Non-pigmented ciliary epithelial cell (primary cell): ENCODE measurements at places on chromosomes 4 and X.

- no peak for DNase-seq
These were observed 119.3 kb upstream of the AP1S2 start for GRCh38 chrX:15973946-15974345.

DNA sequence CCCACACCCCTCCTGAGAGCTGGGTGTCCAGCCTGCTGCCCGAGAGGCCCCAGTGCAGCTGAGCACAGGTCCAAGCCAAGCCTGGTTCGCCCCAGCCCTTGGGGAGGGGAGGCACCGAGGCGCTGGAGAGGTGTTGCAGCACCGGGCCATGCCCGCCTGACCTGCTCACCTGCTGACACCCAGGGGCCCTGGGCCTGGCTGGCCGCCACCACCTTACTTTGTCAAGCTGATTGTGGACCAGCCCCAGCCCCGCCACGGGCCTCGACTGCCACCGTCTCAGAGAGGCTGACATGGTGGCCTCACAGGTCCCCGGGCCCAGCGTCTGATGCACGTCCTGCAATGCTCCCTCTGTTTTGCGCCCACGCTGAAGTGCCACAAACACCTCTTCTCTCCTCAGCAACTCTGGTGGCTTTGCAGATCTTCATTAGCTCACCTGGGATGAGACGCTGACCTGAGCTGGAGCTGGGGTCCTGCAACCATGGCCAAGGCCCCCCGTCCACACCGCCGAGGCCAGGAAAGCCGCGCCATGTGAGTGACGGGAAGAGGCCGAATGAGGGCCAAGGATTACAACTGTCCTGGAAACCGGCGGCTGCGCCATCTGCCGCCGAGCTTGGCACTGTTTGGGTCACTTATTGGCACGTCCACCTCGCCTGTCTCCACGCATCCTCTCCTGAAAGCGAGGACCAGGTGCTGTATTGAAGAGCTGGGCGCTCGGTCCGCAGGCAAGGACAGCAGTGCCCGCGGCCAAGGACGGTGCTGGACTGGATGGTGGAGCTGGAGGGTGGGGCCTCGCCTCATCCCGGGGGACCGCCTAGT is 7.6 kb downstream of the CPLX1 start:
- DNase-seq: no peak

DNA sequence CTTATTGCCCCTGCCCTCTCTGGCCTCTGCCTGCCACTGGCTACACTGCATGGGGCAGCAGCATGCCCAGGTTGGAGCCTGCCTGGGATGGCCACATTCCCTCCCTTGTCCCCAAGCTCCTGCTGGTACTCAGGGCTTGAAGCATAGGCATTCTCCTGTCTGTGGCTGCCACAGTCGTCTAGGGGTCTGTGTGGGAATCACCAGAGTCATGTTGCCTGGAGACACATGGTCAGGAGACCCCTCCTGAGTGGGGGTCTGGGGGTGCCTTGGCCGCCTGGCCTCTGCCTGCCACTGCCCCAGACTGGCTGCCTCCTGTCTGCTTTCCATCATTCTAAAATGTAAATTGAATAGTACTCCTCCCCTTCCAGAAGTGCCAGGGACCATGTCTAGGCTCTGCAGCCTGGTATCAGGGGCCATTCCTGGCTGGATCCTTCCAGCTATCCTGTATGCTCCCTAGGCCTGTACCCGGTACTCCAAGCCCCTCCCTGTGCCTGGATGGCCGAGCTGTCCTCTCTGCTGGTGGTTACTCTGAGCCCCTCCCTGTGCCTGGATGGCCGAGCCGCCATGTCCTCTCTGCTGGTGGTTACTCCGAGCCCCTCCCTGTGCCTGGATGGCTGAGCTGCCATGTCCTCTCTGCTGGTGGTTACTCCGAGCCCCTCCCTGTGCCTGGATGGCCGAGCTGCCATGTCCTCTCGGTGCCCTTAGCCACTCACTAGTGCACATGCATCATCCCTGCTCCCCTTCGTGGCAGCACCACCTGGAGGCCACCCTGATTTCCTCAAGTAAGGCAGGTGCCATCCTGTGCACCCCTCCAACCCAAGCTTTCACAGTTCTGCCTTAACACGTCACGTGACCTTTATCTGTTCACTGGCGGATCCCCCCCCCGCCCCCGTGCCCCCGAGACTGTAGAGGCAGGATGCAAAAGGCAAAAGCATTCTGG is 5.5 kb upstream of the NKX1-1 start:
- no peak for DNase-seq

GRCh38 chr4:169342906-169343564 is 72.3 kb upstream of the SH3RF1 start:
- DNase-seq: no peak

GRCh38 chrX:49262603-49263002 is 1.9 kb downstream of the FOXP3 start:
- no peak for DNase-seq

GRCh38 chrX:78130396-78130795 is 9.1 kb downstream of the TAF9B start:
- no peak for DNase-seq

GRCh38 chrX:821327-822107 is 190.9 kb downstream of the SHOX start:
- no peak for DNase-seq

DNA sequence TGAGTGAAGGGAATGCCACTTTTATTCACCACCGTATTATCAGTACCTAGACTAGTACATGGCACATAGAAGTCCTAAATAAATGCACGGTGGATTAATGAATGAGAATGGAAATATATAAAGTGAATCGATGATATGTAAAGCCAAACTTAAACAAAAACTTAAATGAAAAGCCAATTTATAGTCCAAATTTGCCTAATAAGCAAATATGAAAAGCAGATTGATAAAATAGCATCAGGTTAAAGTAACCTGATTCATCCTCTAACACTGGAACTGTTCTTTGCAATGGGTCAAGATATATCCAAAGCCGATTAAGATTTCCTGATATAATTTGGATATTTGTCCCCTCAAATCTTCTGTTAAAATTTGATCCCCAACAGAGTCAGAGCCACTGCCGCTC is 66.9 kb upstream of the MAGEB10 start:
- DNase-seq: no peak

GRCh38 chr4:151582098-151582497 is 173.1 kb downstream of the FHIP1A start:
- DNase-seq: no peak

DNA sequence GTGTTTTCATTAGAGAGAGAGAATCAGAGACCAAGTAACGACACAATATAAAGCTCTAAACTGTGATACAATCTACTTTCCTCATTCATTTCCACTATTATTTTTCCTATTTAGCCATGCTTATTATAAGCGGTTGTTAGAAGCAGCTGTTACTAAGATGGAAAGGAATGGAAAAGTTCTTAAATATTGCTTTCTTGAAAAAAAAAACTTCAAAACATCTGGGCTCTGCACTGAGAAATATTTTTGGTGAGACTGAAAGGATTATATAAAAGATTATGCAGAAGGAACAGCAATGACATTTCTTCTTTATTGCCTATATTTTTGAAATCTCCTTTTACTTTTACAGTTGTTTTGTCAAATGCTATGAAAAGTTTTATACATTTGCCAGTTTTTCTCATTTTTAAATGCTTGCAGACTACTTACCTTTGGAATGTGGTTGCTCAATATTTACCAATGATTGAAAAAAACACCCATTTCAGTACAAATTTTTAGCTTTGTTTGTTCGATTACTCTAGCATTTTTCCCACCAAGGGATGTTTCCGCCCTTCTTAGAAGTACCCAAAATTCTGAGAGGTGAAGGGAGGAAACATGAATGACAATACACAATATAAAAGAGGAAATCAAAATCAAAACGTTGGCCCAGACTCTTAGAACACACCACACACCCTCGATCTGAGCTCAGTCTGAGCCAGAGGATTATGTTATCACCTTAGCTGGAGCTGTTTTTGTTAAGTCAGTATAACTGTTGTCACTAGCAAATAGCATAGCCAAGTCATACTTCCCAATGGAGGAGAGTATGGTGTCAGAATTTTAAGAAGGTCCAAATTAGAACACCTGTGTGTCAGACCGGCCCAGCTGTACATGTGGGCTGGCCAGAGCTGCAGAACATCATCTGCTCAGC is 18.4 kb downstream of the DKK2 start:
- no peak for DNase-seq

DNA sequence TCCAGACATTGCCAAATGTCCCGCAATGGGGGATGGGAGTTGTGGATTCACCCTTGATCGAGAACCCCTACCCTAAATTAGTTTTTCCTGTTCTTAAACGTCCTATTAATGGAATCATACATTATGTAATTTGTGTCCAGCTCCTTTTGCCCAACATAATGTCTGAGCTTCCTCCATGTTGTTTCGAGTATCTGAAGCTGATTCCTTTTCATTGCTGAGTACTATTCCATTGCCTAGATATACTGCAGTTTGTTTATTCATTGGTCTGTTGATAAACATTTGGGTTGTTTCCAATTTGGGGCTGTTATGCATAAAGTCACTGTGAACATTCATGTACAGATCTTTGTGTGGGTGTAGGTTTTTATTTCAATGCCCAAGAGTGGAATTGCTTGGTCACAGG is 251.3 kb downstream of the BCOR start:
- DNase-seq: no peak

GRCh38 chr4:106264331-106264728 is 51.7 kb downstream of the TBCK start:
- no peak for DNase-seq

GRCh38 chr4:110400086-110400485 is 75.9 kb upstream of the ENPEP start:
- DNase-seq: no peak

DNA sequence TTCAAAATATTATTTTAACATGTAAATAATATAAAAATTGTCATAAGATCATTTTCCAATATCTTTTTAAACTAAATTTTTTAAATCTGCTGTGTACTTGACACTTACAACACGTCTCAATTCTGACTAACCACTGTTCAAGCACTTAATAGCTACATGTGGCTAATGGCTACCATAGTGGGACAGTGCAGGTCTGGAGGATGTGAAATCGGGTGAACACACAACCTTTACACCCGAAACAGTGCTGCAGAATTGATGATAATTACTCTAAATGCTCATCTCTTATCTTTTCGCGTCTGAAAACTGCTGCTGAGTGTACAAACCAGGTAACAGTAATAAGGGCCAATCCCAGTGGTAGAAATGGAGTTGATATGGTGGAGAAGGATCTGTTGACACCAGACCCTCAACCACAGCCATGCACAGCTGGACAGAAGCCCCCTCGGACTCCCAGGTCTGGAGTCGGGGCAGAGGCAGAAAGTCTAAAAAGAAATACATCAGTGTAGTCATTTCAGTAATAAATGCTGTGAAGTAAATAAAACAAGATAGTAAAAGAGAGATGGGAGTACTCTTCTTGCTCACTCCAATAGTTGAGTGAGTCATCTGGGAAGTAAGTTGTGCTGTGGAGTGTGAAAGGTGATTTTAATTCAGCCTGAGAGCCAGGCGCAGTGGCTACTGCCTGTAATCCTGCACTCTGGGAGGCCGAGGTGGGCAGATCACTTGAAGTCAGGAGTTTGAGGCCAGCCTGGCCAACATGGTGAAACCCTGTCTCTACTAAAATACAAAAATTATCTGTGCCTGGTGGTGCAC is 150.0 kb downstream of the CBR4 start:
- peak; percentile 67 for DNase-seq

DNA sequence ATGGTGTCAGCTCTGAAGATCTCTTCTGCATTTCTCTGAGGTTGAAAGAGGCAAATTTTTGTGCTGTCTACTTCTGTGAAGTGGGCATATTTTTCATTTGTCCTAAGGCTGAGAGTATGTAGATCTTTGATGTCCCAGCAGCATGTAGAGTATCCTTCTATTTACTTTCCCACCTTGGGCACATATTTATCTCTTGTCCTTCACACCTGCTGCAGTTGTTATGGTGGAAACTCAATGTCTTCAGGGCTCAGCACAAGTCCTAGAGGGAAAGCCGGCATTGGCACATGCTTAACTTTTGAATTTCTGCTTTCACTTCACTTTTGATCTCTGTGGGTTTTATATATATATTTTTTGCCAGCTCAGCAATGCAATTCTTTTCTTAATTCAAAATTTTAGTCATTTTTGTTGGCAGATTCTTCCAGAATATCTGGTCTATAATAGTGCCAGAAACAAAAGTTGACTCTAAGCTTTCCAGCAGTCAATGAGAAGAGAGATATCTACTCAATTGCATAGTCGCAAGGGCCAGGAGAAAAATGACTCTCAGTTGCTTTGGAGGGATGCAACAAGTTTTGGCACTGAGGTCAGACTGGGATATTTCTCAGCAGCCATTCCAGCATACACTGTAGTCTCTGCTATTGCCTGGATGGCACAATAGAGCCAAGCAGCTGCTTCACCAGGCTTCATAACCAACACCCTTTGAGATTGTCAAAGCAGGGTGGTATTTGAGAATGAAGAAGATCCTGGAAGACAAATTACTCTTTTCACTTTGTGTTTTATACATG is 127.8 kb upstream of the FAT1 start:
- no peak for DNase-seq

DNA sequence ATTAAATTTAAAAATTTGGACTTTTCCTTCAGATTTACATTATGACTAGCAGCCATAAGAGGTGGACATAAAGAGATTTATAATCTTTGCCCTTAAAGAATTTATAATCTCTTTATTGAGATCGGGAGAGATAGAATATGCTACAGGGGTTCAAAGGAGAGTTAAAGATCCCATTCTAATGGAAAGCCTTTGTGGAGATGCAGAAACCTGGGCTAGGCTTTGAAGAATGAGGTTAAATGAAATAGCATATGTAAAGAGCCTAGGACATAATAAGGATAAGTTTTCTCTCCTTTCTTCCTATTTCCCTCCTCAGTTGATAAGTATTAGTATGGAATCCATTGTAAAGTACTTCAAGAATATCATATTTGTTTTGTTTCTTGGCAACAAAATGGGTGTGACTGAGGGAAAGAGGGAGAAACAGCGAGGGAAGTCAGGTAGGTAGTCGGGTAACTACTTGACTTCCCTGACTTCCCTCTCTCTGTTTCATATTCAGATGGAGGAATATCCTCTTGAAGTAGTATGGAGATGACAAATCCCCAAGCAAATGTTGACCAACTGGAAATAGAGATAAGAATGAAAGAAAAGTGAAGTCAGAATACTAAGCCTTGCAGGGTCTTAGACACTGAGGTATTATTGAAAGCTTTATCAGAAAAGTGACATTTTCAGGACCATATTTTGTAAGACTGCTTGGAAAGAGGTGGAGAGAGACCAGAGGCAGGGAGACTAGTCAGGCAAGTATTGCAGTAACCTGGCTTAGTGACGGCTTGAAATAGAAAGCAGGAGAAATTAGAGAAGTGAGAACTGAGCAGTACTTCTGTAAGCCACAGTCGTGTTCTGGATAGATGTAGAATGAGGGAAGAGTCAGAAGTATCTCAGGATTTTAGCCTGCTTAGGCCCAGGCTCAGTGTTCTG is 82.9 kb downstream of the PDLIM5 start:
- DNase-seq: no peak

DNA sequence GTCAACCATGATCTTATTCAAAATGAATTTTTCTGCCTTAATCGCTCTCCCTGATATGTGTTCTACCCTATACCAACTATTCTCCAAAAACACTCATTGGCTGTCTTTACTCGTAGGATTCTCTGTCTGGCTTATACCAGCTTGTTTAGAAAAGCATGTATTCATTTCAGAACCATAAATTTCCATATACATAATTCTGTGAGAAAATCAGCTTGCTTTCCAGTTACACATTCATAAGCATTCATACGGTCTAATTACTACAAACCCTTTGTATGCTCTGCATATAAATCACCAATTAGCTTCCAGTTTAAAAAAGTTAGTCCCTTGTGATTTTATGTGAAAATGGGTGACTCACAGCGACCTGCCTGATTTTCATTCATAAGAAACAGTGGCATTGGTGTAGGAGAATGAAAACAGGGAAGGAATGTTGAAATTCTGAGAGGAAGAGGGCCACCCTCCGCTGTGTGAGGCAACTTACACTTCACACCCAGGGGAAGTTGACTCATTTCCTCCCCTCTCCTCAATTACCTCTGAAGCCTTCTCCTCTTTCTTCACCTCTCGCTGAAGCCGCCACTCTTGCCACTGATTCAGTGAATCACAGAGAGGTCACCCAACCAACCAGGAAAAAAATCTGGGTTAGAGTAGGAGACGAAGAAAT is 63.3 kb downstream of the MEPE start:
- DNase-seq: peak; percentile 73
